RWPE2 (cell line): ENCODE measurements at places on chromosomes 6 and 20.
A peak's percentile ranks its signal among the peaks of the same experiment; 100 is the strongest.

- DNase-seq, result no peak
Observed at GRCh38 chr6:138873191-138873590, 77.3 kb downstream of the ECT2L start.

DNA sequence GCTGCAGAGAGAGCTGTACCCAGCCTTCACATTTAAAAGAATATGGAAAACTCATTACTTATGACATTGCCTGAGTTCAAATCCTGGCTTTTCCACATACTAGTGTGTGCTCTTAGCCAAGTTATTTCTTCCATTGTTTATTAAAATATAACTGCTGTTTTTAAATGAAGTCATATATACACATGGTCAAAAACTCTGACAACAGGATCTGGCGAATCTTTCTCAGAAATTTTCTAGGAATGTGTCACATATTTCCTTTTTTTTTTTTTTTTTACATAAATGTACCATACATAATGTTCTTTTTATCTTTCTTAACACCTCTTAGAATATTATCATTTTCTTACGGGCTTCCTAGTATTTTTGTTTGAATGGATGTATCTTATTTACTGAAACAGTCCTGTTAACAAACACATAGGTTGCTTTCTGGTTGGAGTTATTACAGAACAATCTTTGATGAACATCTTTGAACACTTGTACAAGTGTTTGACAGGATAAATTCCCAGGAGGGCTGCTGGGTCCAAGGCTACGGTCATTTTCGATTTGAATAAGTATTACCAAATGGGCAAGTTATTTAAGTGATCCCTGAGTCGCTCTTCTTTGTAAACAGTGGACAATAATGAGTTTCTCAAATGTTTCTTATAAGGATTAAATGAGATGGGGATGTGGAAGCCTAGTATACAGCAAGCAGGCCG lies 1.6 kb upstream of the SNX9 start:
- DNase-seq, result no peak

DNA sequence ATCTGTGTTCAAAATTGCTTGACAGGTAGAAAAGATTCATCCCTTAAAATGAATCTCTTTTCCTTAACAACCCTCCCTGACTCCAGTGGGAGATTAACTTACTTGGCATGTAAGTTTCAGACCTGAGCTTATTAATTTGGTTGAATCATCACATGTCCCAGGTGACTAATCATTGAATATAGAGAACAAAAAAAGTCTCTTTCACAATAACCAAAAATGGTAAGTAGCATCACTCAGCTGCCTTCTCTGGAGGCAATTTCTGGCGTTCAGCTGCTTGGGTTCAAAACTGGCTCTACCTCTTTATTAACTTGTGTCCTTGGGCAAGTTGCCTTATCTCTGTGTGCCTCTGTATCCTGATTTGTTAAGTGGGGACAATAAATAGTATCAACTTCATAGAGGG lies 2.9 kb downstream of the C6orf141 start:
- no peak for DNase-seq

GRCh38 chr6:150313781-150314180 lies 55.0 kb upstream of the IYD start:
- no peak for DNase-seq

DNA sequence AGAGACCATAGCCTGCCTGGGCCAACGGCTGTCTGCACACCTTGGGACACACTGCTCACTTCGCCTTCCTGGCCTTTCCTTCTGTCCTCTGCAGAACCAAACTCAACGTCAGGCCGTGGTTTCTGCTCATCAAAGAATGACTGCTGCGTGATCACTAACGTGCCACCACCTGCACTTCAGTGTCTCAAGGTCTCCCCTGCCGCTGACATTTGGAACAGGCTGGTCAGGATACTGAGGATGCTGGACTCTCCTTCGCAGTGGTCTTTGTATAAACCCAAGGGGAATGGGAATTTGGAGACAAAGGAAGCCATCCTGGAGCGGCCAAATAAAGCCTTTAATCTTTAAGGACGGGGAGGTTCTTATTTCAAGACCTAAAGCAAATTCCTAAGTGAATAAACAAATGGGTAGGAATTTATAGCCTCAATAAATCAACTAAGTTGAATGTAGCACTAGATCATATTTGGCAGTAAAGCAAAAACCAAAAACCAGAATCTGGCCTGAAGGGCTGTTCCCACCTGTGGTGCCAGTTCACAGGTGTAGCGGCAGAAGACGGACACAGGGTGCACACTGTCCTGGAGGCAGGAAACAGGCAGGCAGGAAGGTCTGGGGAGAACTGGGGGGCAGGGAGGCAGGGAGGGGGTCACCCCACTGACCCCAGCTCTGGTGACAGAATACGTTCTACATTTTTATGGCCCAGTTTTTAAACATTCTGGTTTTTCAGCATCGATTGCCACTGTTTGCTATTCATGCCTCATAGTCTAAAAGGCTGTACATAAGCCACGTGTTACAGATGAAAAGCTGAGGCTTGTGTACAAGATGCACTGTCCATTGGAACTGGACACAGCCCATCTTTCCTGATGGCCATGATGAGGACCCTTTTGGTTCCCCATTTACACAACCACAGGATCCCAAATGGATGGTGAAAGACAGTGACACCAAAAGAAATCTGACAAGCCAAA lies 36.6 kb downstream of the ABHD12 start:
- no peak for DNase-seq

DNA sequence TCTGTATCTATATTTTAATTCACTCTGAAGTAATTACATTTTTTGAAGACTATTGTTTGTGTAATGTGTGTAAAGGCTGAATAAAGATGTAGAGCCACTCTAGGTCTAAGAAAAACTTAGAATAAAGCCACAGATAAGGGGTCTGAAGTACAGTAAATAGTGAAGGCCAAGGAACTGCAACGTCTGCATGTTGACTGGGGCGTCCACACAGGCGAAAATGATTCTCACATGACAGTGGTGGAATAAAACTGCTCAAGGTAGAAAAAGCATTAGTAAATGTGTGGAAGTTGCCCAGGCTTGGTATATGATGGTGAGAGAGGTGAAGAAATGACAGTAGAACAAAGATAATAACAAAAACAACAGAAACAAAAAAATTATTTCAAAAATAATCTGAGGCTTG lies 196.2 kb downstream of the KHDRBS2 start:
- DNase-seq, result no peak

GRCh38 chr6:68229566-68229965 lies 405.5 kb upstream of the ADGRB3 start:
- DNase-seq, result no peak

DNA sequence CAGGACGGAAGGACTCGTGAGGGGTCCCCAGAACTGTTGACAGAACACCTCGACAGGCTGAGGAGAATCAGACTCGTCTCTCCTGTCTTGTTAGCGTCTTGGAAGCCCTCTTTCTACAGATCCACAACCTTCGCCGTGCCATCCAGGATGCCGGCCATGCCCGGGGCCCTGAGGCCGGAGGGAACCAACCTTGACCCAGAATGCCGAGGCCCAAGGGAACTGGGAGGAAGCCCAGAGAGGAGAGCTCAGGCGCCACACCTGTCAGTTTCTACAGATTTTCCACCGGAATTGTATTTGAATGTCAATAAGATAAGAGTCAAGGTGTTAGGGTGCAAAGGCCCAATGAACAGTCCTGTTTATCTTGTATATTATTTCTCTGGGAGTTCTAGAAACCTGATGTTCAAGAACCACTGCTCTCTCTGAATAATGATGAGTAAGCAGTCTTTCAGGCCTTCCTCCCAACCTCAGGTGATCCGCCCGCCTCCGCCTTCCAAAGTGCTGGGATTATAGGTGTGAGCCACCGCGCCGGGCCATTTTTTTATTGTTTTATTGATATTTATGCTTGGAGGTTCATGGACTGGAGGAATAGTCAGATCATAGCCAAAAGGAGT lies 799 bp upstream of the ME1 start:
- no peak for DNase-seq

GRCh38 chr20:38779247-38780097 lies 26.0 kb upstream of the PPP1R16B start:
- DNase-seq, result peak; percentile 44

DNA sequence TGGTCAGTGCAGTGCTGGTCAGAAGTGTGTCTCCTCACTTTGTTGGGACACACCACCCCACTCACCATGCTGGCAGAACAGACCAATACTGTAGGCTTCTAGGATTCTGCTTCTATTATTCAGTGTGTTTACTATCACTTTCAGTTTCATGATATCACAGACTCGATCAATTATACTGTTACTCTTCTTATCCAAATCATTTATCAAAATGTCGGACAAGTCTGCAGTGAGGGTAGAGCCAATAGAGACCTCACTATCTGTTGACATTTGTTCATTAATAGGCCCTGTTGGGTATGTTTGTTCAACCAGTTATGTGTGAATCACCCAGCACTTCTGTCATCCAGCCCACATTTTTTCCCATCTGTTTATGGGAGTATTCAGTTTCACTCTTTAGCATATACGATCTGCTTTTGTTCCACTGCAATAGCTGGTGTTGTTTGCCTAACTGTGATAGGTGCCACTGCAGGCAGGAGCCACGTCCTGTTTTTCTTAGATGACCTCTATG lies 140.1 kb downstream of the NRN1 start:
- DNase-seq, result no peak

- DNase-seq, result no peak
Observed at GRCh38 chr6:112459758-112460304, 112.7 kb downstream of the RFPL4B start.

GRCh38 chr6:33856655-33857054 lies 52.9 kb upstream of the MLN start:
- DNase-seq, result no peak

DNA sequence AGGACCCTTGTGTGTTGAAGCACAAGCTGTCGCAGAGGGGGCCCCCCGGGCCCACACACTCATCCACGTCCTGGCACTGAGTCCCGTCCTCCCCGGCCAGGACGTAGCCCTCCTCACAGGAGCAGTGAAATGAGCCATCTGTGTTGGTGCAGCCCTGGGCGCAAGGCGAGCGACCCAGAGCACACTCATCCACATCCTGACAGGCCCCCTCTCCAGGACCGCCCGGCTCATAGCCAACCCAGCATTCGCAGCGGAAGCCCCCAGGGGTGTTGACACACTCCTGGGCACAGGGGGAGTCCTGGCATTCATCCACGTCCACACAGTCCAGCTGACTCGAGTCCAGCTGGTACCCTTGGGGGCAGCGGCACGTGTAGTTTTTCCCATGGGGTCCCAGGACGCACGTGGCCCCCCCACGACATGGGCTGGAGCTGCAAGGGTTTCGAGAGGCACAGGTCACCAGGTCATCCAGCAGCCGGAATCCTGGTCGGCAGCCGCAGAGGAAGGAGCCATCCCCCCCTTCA lies 1.2 kb downstream of the CD93 start:
- DNase-seq, result no peak

- no peak for DNase-seq
Observed at GRCh38 chr6:146847426-146847825, 248.7 kb downstream of the ADGB start.

DNA sequence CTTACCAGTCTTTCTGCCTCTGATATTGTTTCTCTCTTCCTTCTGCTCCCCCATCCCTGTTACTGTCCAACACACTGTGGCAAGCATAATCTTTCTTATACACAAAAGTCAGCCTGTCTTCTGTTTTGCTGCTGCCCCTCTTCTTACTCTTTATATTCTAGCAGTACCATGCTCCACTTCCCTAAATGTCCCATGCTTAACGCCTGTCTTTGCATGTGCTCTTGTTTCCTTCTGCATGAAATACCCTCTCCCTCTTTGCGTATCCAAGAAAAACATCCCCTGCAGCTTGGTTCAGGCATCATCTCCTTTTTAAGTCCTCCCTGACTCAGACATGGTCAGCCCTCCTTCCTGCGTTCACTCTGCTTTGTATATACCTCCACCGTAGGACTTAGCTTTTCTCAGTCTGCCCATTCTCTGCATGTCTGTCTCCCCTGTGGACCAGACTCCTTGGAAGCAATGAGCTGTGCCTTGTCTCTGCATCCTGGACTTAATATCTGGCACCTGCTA lies 103.9 kb downstream of the CTNNBL1 start:
- no peak for DNase-seq

DNA sequence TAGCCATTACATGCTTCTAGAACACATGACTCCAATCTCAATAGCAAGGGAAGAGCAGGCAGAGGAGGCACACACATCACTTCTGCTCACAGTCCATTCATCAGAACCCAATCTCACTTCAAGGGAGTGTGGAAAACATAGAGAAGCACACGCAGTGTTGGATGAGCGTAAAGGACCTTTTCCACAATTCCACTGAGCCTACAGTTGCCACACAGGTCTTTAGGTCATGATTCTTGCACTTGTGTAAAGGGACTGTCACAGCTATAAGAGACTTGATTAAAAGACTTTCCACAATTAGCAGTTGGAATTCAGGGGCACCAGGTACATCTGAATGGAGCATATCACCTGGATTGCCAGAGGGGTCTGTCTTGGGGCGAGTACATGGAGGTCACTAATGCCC lies 86.2 kb downstream of the TBC1D7 start:
- DNase-seq, result no peak

DNA sequence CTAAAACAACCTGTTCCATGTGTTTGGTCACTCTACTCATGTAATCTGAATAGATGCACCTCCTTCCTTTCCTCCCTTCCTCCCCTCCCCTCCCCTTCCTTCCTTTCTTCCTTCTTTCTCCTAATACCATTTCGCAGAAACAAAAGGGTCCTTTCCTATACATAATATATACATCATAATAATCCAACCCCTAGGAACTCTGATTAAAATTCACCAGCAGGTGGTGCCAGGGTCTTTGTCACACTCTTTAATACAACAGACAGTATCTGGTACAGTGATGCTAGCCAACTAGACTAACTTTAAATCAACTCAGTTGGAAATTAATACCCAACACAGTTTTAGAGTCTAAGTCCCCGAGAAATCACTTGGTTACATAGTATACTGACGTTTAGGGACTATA lies 181.2 kb upstream of the SHLD1 start:
- DNase-seq, result no peak

DNA sequence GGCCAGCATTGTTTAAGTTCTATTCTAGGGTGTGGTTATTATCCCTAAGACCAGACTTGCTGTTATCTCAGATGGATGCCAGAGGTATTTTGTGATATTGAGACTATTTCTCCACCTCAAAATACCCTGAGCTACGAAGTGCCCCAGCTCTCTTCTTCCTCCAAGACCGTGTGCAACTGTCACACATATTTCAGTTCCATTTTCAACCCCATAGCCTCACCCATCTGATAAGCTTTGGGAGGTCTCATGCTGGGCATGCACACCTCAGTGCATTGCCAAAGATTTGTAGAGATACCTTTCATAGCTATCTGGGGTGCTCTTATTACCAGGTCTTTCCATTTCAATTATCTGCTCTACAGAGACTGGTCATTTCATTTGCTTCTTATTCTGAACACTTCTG lies 815.8 kb upstream of the EYS start:
- DNase-seq, result no peak

GRCh38 chr6:125587666-125588632 lies 161.5 kb upstream of the HEY2 start:
- no peak for DNase-seq

GRCh38 chr6:163414946-163415619 lies 565 bp downstream of the QKI start:
- DNase-seq, result no peak

GRCh38 chr6:1020133-1020532 lies 291.8 kb upstream of the FOXQ1 start:
- DNase-seq, result no peak
